Caki2 (cell line): ENCODE measurements at places on chromosomes 5 and 9. TPM values are rescaled to one million over a fixed set of nuclear protein-coding genes. Genes with fewer than 3 reads are reported as not detected.
A peak's percentile ranks its signal among the peaks of the same experiment; 100 is the strongest.

DNA sequence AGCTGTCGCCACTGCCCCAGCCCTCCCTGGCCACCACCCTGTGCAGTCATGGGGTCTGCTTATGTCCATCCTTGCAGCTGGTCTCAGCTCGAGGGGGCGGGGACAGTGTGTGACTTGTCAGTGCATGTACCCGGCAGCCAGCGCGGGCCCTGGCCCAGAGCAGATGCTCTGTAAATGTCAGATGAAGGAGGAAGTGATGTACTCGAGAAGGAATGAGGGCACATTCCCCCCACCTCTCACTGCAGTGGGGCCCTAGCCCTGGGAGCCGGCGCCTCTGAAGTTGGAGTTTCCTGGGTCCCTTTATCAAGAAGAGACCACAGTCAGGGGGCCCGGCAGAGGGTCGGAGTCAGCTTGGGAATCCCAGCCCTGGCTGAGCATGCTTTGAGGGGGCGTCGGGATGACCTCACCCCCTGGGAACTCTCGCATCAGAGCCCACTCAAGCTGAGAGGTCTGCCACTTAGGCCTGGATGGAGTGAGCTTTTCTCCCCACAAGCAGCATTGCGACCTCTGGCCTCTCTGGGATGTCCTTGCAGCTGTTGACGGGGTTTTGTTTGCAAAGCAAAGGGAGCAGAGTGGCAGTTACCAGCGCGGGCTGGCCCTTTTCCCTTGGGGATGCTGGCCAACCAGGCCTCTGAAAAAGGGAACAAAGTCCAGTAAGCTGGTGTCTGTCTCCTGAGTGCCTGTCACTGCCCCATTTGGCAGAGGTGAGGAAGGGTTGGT lies 19.0 kb downstream of the NEURL1B start:
- no peak for DNase-seq

DNA sequence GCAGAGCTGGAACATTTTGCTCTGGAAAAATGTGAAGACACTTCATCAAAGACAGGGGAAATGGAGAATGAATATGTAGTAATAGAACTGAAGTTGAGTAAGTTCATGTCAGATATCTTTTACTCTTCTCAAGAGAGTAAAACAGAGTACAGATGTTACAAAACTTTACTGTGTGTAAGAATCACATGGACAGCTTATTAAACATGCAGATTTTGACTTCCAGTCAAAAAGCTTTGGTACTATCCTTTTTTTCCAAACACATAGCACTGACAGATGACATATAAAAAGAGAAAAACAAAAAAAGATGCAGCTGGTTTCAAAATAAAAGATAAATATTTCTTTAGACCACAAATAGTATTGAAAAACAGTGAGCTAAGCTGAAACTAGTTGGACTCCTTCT lies 115.4 kb downstream of the FBN2 start:
- no peak for DNase-seq

CTXN3 gene
- not detected in 2 replicates for total RNA-seq

MEIKIN gene
- total RNA-seq = not detected in 2 replicates

SMIM33 gene
- total RNA-seq = not detected in 2 replicates

- DNase-seq = peak; percentile 65
Measured at GRCh38 chr5:133285583-133286021, 233.8 kb downstream of the HSPA4 start.

DNA sequence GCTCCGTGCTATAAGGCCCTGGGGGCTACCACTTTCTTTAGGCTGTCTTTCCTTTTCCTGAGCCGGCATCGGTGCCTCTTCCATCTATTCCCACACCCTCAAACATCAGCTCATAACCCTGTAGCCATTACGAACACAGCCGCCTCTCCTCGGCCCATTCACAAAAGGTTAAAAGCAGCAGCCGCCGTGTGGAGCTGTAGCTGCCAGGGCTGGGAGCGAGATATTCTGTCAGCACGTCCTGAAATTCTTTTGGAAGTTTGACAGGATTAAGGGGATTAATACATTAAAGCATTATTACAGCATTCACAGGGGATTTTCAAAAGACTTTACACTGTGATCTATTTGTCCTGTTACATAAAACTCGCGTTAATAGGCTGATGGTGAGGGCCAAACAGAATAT lies 428.2 kb downstream of the CDK5RAP2 start:
- no peak for DNase-seq

SLC25A48 gene
- not detected in 2 replicates for total RNA-seq

DNA sequence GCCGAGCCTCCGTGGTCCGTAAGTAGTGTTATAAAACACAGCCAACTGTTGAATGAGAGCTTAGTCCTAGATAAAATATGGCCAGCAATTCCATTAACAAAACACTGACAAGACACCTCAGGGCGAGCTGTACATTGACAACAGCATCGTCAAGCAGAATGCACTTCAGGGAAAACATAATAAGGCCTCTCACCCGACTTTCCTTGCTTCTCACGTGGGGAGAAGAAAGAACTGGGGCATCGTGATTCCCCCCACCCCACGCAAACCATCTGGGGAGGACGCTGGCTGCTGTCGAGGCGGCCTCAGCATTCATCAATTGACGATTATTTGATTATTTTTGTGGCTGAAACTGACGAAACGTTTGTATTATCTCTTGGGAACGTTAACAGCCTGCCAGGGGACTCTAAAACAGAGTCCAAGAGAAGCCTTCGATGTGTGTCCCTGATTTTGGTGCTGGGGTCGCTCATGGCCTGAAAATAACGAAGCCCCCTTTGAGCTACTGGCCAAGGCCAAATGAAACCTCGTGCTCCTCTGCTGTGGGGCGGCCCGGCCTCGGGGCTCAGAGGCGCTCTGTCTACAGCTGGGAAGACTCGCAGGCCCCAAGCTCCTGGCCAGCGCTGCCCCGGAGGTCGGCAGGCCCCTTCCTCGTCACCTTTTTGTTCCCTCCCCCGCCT lies 464 bp downstream of the GDF9 start:
- DNase-seq = no peak

NSA2 gene
- 14.4 and 22.8 TPM in 2 replicates for total RNA-seq

EIF4E1B gene
- not detected in 2 replicates for total RNA-seq
